ENCODE measurements at places on chromosomes 3 and 15.

DNA sequence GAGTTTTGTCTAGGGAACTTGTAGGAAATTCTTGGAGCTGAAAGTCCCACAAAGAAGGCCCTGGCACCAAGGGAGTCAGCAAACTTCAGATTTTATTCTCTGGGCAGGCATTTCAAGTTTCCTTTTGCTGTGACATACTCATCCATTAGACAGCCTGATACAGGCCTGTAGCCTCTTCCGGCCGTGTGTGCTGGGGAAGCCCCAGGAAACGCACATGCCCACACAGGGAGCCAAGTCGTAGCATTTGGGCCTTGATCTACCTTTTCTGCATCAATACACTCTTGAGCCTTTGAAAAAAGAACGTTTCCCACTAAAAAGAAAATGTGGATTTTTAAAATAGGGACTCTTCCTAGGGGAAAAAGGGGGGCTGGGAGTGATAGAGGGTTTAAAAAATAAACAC, 15.0 kb downstream of the TIGIT start:
- no peak for DNase-seq
- H3K4me3 ChIP-seq: no peak overlapping the region
- peaks cover 7% of the 10 kb centered on the region for H3K27me3 ChIP-seq
- no peak overlapping the region for H3K27ac ChIP-seq
- no peaks in the 10 kb centered on the region for H3K4me1 ChIP-seq

GRCh38 chr3:8712045-8712907, 21.3 kb upstream of the CAV3 start:
- no peaks in the 10 kb centered on the region for H3K27me3 ChIP-seq
- no peak for DNase-seq
- no peak overlapping the region for H3K27ac ChIP-seq
- no peaks in the 10 kb centered on the region for H3K36me3 ChIP-seq
- H3K4me1 ChIP-seq: no peaks in the 10 kb centered on the region

DNA sequence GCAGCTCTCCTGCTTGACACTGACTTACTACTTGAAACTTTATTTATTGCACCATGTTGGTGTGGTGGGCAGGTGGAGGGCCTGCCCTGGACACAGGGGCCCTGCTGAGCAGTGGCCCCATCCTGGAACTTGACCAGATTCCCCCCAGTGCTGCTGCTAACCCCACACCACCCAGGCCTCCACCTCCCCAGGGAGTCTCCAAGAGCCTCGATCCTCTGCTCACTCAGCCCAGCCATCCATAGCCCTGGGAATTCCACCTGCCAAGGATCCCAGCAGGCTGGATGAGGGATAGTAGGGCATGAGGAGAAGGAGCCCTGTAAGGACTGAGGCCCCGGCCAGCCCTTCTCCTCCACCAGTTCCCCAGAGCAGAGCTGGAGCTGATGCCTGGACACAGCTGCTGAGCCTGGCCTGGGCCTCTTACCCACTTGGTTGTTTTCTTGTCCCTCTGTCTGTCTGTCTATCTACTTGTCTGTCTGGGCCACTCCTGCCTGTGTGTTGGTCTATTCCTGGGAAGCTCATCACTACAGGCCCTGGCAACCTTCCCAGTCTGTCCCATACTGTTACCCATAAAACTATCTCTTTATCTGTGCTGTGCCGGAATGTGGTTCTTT, 2.8 kb downstream of the CHAC1 start:
- no peaks in the 10 kb centered on the region for H3K36me3 ChIP-seq
- no peak overlapping the region for H3K4me3 ChIP-seq
- no peak overlapping the region for H3K27ac ChIP-seq
- no peaks in the 10 kb centered on the region for H3K27me3 ChIP-seq

- peaks cover 13% of the 10 kb centered on the region for H3K36me3 ChIP-seq
- H3K27me3 ChIP-seq: no peaks in the 10 kb centered on the region
- no peak overlapping the region for H3K4me3 ChIP-seq
- H3K4me1 ChIP-seq: no peaks in the 10 kb centered on the region
Measured at GRCh38 chr3:136380530-136380929, 130.4 kb downstream of the PCCB start.

DNA sequence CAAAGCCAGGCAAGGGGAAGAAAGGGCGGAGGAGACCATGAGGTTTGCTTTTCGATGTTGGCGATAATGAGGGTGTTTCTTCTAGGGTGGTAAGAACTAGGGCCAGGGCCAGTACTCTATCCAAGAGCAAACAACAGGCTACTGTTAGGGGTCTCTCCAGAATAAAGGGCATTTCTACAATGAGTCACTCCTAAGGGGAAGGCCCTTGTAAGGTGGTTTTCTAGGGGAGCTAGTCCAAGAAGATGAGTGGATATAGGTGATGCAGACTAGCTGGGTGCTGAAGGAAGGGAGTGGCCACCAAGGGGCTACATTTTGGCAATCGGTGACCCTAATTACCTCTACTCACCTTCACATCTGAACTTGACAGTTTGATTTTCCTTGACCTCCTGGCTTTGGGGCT, 148.5 kb upstream of the HACD2 start:
- H3K4me1 ChIP-seq: peaks cover 2% of the 10 kb centered on the region
- peak overlapping the region; percentile 97 for H3K27ac ChIP-seq
- H3K27me3 ChIP-seq: no peaks in the 10 kb centered on the region
- H3K36me3 ChIP-seq: peaks cover 59% of the 10 kb centered on the region

GRCh38 chr3:175726228-175726627, 867.1 kb downstream of the NAALADL2 start:
- H3K27me3 ChIP-seq: no peaks in the 10 kb centered on the region
- DNase-seq: no peak
- no peaks in the 10 kb centered on the region for H3K36me3 ChIP-seq

GRCh38 chr3:30496066-30496966, 110.1 kb upstream of the TGFBR2 start:
- H3K27ac ChIP-seq: no peak overlapping the region
- H3K4me1 ChIP-seq: no peaks in the 10 kb centered on the region
- DNase-seq: no peak
- no peaks in the 10 kb centered on the region for H3K27me3 ChIP-seq

DNA sequence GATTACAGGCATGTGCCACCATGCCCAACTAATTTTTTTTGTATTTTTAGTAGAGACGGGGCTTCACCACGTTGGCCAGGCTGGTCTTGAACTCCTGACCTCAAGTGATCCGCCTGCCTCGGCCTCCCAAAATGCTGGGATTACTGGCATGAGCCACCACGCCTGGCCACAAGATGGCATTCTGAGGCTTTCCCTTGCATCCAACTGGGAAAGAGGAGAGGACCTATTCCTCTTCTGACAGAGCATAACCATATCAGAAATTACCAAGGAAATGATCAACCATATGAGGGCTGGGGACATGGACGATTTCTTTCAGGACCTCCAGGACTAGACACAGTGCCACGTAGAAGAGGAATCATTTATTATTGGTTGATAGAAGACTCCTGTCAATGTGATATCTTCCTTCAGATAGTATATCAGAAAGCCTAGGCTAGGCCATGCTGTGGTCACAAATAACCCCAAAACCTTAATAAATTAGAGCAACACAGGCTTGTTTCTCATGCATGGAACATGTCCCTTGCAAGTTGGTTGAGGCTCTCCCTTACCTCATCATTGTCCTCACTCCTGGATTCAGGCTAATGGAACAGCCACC, 372.3 kb upstream of the IL12A start:
- no peaks in the 10 kb centered on the region for H3K36me3 ChIP-seq
- H3K27ac ChIP-seq: no peak overlapping the region
- H3K27me3 ChIP-seq: no peaks in the 10 kb centered on the region
- no peaks in the 10 kb centered on the region for H3K4me1 ChIP-seq

- no peak for DNase-seq
- no peaks in the 10 kb centered on the region for H3K4me1 ChIP-seq
- no peak overlapping the region for H3K4me3 ChIP-seq
- H3K27ac ChIP-seq: no peak overlapping the region
Measured at GRCh38 chr15:32007355-32007960, 22.9 kb upstream of the CHRNA7 start.

GRCh38 chr15:81783586-81783985, 262.2 kb downstream of the MEX3B start:
- no peak overlapping the region for H3K27ac ChIP-seq
- H3K4me3 ChIP-seq: no peak overlapping the region
- no peaks in the 10 kb centered on the region for H3K36me3 ChIP-seq
- H3K27me3 ChIP-seq: no peaks in the 10 kb centered on the region

- no peaks in the 10 kb centered on the region for H3K36me3 ChIP-seq
- no peak for DNase-seq
- no peak overlapping the region for H3K4me3 ChIP-seq
- H3K4me1 ChIP-seq: no peaks in the 10 kb centered on the region
- H3K27me3 ChIP-seq: no peaks in the 10 kb centered on the region
Measured at GRCh38 chr15:75989045-75989444, 23.2 kb downstream of the NRG4 start.

DNA sequence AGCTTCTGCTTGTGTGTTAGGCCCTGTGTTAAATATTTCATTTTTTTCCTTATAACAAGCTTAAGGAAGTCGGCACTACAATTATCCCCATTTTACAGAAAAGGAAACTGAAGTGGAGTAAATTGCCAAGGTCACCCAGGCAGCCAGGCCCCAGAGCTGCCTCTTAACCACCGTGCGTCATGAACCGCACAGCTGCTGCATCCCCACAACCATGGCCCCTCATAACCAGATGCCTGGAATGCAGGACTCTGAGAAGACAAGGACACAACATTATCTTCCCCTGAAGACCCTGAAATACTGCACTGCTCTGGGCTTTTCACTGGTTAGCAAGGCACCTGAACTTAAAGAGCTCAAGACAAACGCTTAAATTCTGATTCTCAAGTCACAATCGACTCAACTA, 14.6 kb downstream of the LRIG1 start:
- no peaks in the 10 kb centered on the region for H3K36me3 ChIP-seq
- no peaks in the 10 kb centered on the region for H3K4me1 ChIP-seq
- no peak overlapping the region for H3K27ac ChIP-seq
- DNase-seq: no peak
- 0 out of 2 replicates have a peak, but pooled peaks cover 6% of the 10 kb centered on the region for H3K27me3 ChIP-seq

DNA sequence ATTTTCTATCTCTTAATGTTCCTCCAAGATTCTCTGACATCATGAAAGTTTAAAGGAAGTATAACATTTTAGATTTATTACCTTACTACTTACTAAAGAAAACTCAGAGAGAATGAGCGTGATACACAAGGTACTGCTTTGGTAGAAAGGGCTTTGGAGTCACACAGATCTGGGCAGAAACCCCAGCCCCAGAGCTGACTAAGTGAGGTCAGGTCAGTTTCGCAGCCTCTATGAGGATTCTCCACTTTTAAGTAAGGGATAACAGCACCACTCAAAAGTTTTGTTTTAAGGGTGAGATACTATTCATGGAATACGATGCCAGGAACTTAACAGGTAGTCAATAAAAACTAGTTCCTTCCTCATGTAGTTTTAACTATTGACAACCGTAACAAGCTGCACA, 76.1 kb downstream of the CLDN11 start:
- H3K4me3 ChIP-seq: no peak overlapping the region
- H3K36me3 ChIP-seq: no peaks in the 10 kb centered on the region
- H3K27ac ChIP-seq: no peak overlapping the region
- H3K27me3 ChIP-seq: no peaks in the 10 kb centered on the region
- no peak for DNase-seq

- DNase-seq: no peak
- H3K4me3 ChIP-seq: no peak overlapping the region
- H3K27me3 ChIP-seq: no peaks in the 10 kb centered on the region
- no peaks in the 10 kb centered on the region for H3K4me1 ChIP-seq
- peak overlapping the region; percentile 58 for H3K27ac ChIP-seq
Measured at GRCh38 chr3:99761415-99762165, 56.1 kb upstream of the CMSS1 start.

GRCh38 chr3:155748611-155749365, 3.9 kb upstream of the PLCH1 start:
- H3K4me1 ChIP-seq: no peaks in the 10 kb centered on the region
- 0 out of 2 replicates have a peak, but pooled peaks cover 5% of the 10 kb centered on the region for H3K27me3 ChIP-seq
- no peak overlapping the region for H3K27ac ChIP-seq
- no peaks in the 10 kb centered on the region for H3K36me3 ChIP-seq

GRCh38 chr3:146823622-146824021, 218.5 kb upstream of the PLSCR5 start:
- H3K4me3 ChIP-seq: no peak overlapping the region
- H3K36me3 ChIP-seq: no peaks in the 10 kb centered on the region
- DNase-seq: no peak
- no peaks in the 10 kb centered on the region for H3K4me1 ChIP-seq

DNA sequence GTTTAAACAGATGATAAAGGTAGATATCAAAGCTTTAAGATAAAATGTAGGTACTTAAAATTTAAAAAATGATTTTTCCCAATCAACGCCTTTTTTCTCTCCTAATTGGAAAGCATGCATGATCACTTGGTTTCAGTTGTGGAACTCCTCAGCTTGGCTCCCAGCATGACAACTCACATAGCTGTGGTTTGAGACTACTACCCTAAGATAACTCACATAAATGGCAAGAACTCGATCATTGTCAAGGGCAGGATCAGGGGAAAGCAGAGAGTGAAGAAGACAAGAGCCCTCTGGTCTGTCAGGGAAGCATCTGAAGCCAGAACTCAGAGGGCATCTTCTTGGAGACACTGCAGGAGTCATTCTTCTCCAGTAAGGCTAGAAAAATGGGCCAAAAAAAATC, 516.7 kb downstream of the NTRK3 start:
- DNase-seq: no peak
- no peaks in the 10 kb centered on the region for H3K27me3 ChIP-seq
- H3K36me3 ChIP-seq: no peaks in the 10 kb centered on the region
- H3K4me1 ChIP-seq: peaks cover 20% of the 10 kb centered on the region
- no peak overlapping the region for H3K4me3 ChIP-seq

- DNase-seq: no peak
- peaks cover 11% of the 10 kb centered on the region for H3K4me1 ChIP-seq
- H3K36me3 ChIP-seq: no peaks in the 10 kb centered on the region
- no peak overlapping the region for H3K4me3 ChIP-seq
Measured at GRCh38 chr3:101870138-101870537, 20.8 kb downstream of the NFKBIZ start.

DNA sequence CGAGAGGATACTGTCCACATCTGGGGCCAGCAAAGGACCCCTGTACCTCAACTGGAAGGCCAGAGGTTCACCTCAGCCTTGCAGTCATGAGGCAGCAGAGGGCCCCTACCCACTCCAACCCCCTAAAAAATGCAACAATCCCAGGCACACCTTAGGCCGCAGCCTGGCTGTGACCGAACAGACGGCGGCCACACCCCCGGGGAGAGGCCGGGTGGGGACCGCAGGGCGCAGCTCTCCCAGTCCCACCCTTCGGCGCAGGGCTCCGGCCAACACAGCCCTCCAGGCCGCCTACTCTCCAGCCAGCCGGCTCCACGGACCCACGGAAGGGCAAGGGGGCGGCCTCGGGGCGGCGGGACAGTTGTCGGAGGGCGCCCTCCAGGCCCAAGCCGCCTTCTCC, 457 bp upstream of the DNAJA4 start:
- no peak overlapping the region for H3K27ac ChIP-seq
- H3K36me3 ChIP-seq: no peaks in the 10 kb centered on the region
- no peaks in the 10 kb centered on the region for H3K4me1 ChIP-seq
- H3K4me3 ChIP-seq: no peak overlapping the region
- H3K27me3 ChIP-seq: no peaks in the 10 kb centered on the region

- H3K27ac ChIP-seq: no peak overlapping the region
- no peak overlapping the region for H3K4me3 ChIP-seq
- DNase-seq: no peak
- H3K4me1 ChIP-seq: no peaks in the 10 kb centered on the region
- no peaks in the 10 kb centered on the region for H3K36me3 ChIP-seq
Measured at GRCh38 chr3:118946449-118946848, 88.2 kb downstream of the IGSF11 start.

GRCh38 chr3:171095063-171095462, 68.5 kb upstream of the SLC2A2 start:
- H3K27me3 ChIP-seq: no peaks in the 10 kb centered on the region
- H3K36me3 ChIP-seq: peaks cover 5% of the 10 kb centered on the region
- no peak overlapping the region for H3K4me3 ChIP-seq
- no peak overlapping the region for H3K27ac ChIP-seq
- DNase-seq: no peak

Data from SK-N-SH (cell line).